ENCODE measurements at places on chromosomes 16 and 17. TPM values are rescaled to one million over a fixed set of nuclear protein-coding genes. Genes with fewer than 3 reads are reported as not detected.

The TBC1D26 gene
- not detected for total RNA-seq

The TP53TG3 gene
- not detected for total RNA-seq

The COG8 gene
- total RNA-seq, result 53.8 TPM

The POLR3K gene
- 6.3 TPM for total RNA-seq

The HIC1 gene
- 39.5 TPM for total RNA-seq

The ZNF423 gene
- 22.7 TPM for total RNA-seq
